Endodermal cell (in vitro differentiated cells): ENCODE measurements at places on chromosomes 7 and 10. TPM values are rescaled to one million over a fixed set of nuclear protein-coding genes. Genes with fewer than 3 reads are reported as not detected.

- no peak for DNase-seq
Measured at GRCh38 chr7:1085266-1085665, 2.6 kb upstream of the GPER1 start.

DNA sequence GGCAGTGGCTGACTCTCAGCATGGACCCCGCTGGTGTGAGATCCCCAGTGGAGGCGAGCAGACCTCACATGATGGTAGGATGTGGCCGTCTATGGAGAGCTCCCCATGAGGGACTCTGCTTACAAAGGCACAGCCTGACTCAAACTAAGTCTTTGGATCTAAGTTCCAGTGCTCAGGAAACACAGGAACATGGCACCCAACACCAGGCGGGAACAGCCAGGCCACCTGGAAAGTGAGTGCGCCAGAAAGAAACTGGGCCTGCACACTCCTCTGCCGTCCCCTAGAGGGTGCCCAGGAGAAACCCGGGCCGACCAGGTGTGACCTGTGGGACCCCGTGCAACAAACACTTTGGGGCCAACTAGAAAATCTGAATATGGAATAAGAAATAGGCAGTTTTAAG, 10.0 kb downstream of the PITRM1 start:
- peak; percentile 75 for DNase-seq

- peak; percentile 58 for DNase-seq
Measured at GRCh38 chr10:68877482-68878110, 23.5 kb upstream of the DDX50 start.

GRCh38 chr7:99379043-99379577, 4.6 kb downstream of the ARPC1B start:
- DNase-seq, result no peak

- peak; percentile 84 for DNase-seq
Measured at GRCh38 chr10:96025566-96025965, 17.8 kb upstream of the CCNJ start.

Gene SYT15B
- 0.33 to 0.52 TPM (median 0.38 TPM) in 3 replicates for total RNA-seq
